Fibroblast of the aortic adventitia (primary cell): ENCODE measurements at places on chromosomes 12 and 14.

DNA sequence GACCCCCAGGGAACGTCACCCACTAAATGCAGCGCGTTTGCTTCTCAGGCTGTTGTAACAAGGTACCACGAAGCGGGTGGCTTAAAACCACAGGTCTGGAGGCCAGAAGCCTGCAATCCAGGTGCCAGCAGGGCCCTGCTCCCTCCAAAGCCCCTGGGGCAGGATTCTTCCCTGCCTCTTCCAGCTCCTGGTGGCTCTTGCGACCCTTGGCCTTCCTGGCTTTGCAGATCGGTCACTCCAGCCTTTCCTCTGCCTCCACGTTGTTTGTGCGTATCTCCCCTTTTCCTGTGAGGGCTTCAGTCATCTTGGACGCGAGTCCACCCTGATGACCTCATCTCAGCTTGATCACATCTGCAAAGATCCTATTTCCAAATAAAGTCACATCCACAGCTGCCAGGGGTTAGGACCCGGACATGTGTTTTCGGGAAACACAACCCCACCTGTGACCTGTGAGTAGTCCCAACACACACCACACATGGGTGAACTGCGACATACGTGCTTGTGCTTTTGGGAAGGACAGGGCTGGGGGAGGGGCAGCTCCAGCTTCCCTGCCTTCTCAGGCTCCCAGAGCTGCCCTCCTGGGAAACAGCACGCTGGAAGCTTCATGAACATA lies 114.5 kb upstream of the NCOR2 start:
- DNase-seq, result peak; percentile 76

DNA sequence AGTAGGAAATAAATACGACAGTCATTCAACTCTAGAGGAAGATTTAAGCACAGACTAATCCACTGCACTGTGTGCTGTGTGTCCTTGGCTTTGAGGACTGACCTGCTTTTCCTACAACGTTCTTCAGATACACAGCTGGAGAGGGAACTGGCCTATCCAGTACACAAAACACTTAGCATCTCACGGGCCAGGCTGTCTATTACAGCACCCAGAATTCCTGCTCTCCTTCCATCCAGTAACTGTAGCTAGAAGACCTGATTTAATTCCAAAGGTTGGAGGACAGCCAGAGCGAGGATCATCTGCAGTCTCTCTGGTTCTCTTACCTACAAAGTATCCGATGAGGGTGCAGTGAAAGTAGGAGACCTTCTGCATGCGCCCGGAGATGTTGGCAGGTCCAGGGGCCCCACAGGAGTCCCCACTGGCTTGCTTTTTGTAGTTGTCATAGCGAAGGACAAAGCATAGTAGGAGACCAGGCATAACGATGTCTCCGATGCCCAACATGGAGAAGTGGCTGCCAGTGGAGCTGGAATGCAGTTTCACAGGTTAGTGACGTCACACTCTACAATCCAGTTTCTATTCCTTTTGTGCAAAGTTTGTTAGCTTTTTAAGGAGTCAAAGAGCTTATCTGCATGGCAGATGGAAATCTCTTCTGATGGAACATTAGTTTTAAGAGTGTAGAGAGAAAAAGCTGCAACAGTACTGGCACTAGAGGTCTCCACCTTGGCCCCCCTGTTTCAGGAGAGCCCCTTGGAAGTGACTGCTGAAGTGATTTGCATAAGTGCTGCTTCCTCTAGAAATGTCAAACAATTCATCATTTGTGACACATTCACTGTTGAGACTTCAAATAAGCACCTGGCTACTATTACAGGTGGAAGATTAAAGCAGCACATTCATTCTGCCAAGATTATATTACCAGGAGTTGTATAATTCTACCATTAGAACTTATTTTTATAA lies 41.7 kb downstream of the ACADS start:
- no peak for DNase-seq

DNA sequence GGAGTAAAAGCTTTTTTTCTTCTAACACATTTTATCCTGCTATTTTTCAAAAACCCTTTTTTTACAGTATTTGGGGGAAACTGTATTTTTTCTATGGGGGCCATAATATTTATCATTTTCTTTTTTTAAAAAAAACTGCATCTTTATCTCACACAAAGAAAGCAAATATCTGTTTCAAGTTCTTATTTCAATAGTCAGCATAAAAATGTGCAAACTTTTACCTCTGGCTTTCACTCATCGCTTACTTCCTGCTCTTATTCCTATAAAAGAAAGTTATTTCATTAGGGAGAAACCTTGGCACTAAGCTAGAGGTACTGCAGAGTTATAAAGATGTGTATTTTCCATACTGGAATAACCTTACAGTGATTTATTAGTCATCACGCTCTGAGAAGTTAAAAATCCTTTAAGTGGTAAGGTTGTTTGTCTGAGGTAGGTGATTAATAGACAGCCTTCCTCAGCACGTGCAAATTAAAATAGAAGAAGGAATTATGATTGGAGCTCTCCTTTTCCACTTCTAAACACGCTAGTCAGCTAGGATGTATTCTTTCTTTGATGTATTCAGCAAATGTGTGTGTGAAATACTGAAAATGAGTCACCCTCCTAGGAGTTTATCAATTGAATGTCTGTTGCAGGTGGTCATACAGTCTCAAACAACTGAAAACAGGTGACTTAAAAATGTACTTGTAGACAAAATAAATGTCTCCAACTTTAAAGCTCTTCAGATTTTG lies 461.0 kb downstream of the GXYLT1 start:
- DNase-seq, result no peak

GRCh38 chr12:77047341-77048109 lies 17.8 kb downstream of the E2F7 start:
- DNase-seq, result peak; percentile 50

GRCh38 chr14:56118611-56119181 lies 485 bp downstream of the PELI2 start:
- no peak for DNase-seq

GRCh38 chr14:62347562-62348011 lies 585.4 kb downstream of the SNAPC1 start:
- DNase-seq, result no peak

- no peak for DNase-seq
Measured at GRCh38 chr14:86430853-86431252, 900.9 kb downstream of the FLRT2 start.

DNA sequence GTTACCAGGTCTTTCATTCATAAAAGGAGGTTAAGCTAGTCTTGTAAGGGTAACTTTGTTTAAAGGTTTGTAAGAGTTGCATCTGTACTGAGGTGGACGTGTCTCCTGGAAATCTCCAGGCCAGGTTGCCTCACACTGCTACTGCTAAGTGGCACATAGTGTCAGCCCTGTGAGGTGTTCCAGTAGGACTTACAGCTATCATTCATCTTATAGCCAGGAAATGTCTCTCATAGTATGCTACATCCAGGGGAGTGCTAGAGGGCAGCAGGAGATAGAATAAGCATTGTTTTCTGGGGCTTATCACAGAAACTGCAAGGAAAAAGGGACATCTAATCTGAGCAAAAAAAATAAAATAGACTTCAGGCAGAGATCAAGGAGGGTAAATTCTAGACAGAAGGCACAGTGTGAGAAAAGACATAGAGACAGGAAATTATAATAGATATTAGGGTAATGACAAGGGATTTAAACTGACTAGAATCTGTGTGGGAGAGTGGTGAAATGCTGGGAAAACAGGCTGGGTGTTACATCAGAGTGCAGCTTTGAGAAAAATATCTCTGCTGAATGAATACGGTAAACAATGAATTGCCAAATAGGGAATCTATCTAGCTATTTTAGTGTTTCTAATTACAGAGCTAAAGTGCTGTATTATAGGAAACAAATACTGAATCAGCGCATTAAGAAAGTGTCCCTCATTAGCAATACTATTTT lies 205.1 kb upstream of the ABCD2 start:
- DNase-seq, result peak; percentile 14

- DNase-seq, result no peak
Measured at GRCh38 chr14:33602396-33602795, 348.5 kb downstream of the EGLN3 start.

GRCh38 chr14:28412077-28412476 lies 354.5 kb upstream of the FOXG1 start:
- DNase-seq, result peak; percentile 33

- DNase-seq, result peak; percentile 10
Measured at GRCh38 chr12:99911967-99912366, 72.8 kb downstream of the ANKS1B start.

- peak; percentile 58 for DNase-seq
Measured at GRCh38 chr12:18849761-18850160, 111.8 kb downstream of the CAPZA3 start.
